ENCODE measurements at places on chromosomes 3 and 15.

DNA sequence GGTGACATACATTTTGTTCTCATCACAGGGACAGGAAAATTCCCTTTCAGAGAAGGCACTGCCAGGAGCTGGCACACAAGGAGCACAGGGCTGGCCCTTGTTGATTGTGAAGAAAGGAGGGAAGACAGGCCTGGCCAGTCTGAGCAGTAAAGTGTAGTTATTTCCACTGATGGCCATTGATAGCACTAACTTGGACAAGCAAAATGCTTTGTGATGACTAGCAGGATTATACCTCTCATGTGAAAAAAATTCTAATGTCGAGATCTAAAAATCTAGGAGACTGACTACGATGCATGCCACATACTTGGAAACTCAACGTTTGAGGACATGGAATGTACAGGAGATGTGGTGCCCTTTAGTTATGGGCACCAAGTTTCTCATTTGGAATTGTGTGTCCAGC is 54.3 kb upstream of the ST8SIA2 start:
- DNase-seq: no peak

DNA sequence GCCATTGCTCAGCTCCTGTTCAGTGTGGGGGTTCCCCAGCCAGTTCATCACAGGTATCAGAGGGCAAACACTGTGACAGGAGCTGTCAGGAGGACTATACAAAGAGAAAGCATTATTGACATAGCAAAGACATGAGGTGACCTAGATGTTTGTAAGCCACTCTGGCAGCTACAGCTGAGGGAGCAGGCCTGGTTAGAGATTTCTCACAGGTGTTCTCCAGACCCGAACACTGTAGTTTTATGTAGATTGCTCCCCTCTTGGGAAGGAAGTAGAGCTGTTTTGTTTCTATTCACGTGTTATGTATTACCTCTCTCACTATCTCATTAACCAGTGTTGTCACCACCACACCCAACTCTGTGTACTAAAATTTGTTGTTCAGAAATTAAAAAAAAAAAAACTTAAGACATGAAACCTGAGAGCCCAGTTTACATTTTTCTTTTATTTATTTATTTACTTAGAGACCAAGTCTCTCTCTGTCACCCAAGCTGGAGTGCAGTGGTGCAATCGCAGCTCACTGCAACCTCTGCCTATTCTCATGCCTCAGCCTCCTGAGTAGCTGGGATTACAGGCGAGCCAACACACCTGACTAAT is 123.7 kb downstream of the RBPMS2 start:
- peak; percentile 62 for DNase-seq

DNA sequence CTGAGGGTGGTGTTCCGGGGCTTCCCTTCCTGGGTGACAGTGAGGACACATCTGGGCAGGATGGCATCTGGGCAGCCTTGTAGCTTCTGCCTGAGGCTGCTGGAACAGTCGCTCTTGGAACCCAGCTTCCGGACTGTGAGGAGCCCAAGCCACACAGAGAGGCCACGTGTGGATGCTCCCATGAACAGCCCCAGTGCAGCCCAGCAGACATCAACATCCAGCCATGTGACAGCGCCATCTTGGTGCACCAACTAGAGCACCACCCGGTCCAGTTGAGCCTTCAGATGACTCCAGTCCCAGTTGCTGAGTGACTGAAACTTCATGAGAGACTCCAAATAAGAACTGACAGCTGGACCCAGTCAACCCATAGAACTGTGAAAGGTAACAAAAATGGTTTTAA is 15.5 kb upstream of the CTSH start:
- DNase-seq: no peak

- no peak for DNase-seq
Measured at GRCh38 chr3:132630612-132631011, 29.0 kb downstream of the ACAD11 start.

GRCh38 chr3:57230006-57230405 is 2.5 kb downstream of the APPL1 start:
- no peak for DNase-seq

GRCh38 chr15:58369261-58369701 is 62.5 kb upstream of the LIPC start:
- peak; percentile 55 for DNase-seq

- no peak for DNase-seq
Measured at GRCh38 chr3:61600195-61600594, 38.8 kb downstream of the PTPRG start.

DNA sequence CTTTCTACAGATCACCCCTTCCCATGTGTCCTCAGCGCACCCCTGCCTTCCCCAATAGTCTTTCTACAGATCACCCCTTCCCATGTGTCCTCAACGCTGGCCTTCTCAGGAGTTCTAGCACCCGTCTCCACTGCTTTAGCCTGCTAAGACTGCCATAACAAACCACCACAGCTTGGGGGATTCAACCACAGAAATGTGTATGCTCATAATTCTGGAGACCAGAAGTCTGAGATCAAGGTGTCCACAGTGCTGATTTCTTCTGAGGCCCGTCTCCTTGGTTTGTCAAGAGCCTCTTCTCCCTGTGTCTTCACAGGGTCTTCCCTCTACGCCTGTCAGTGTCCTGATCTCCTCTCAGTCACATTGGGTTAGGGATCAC is 68.1 kb upstream of the CGNL1 start:
- no peak for DNase-seq

DNA sequence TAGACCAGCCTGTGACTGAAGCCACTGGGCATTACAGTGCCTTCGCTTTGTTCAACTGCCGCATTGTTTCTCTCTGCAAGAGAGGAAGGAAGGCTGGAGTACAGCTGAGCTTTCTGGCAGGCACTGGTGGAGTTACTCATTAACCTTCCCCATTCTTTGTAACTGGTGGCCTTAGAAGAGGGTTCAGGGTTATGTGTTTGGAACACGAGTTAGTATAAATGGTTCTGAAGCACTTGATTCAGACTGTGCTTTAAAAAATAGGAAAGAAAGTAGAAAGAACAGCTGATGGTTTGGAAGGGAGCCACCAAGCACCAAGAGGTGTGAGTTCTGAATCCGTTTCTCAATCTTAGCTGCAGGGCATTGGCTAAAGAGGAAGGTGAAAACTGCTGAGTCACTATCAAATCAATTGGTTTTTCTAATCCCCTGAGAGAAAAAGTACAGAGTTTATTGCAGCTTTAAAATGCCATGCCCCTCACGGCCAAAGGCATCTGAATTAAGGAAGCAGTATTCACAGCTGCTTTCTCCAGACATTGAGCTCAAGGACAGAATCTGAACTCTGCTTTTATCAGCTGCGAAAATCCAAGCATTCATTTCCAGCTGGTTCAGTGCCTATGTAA is 3.6 kb downstream of the HGD start:
- DNase-seq: no peak

GRCh38 chr15:38398134-38398533 is 55.8 kb upstream of the FAM98B start:
- no peak for DNase-seq

DNA sequence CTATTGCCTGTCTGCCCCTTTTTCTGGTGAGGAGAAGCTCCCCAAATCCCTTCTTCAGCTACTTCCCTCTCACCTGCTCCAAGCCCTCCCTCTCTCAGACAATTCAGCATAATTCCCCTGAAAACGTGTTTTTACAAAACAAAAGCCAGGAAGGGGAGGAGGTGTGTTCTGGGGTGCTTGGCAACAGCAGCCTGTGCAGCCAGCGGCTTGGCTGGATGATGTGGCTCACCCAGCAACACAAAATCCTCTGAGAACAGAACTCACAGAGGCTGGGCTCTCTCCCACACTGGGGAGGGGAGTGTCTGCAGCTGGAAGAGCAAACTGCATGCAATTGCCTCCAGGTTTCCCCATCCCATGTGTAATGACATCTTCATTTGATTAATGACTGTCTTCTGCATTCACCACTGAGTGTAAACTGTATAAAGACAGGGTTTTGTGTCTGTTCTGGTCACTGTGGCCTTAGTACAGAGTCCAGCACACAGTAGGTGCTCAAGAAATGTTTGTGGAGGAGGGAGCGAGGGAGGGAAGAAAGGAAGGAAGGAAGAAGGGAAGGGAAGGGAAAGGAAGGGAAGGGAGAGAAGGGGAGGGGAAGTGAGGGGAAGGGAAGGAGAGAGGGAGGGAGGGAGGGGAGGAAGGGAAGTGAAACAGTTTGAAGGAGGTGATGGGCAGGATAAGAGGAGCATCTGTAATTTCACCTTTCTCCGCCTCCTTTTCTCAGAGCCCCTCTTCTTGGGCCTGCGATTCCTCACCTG is 70.1 kb upstream of the GLCE start:
- no peak for DNase-seq

- no peak for DNase-seq
Measured at GRCh38 chr3:18772699-18773305, 347.7 kb upstream of the SATB1 start.

DNA sequence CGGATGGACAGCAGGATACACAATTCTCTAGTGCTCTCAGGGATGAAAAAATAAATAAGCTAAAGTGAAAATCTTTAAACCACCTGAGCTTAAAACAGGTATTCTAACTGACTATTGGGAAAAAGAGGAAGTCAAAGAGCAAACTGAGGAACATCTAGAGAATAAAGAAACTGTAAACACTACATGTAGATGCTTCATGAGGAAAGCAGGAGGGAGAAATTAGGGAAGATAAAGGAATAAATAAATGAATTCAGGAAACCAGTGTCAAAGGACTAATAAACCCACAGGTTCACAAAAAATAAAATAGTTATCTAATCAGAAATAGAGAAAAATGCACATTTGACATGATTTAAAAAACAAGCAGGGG is 525 bp upstream of the MCCC1 start:
- DNase-seq: no peak

DNA sequence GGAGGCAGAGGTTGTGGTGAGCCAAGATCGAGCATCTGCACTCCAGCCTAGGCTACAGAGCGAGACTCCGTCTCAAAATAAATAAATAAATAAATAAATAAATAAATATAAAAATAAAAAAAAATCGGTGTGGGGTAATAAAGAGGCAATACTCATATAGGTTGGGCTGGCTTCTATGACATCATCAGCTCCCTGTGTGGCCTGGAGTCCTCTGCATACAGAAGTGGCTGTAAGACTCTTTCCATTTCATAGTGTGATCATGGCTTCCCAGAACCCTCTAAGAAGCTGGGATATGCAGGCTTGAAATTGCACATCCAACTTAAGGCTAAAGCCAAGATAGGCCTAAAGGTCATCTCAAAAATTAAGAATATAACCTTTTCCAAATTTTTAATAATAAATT is 101.6 kb downstream of the ZIC4 start:
- DNase-seq: no peak

DNA sequence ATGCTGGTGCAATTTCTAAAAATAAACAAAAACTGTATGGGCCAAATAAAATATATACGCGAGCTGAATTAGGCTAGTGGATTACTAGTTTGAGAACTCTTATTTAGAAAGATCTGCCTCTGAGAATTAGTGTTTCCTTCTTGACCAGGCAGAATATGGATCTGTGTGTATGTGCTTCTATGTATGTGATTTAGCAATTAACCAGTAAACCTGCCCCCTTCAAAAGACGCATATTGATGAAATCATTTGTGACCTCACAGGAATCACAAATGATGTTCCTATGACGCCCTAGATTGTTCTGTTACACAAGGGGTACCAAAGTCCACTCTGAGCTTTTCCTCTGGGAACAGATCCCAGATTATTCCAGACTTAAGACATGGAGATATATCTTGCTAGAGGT is at the start of gene TUSC7:
TUSC7 (plus strand) TSS at position 301 of the 400 bp plus-strand sequence.
- no peak for DNase-seq

- no peak for DNase-seq
Measured at GRCh38 chr3:57791245-57791644, 35.1 kb downstream of the SLMAP start.

DNA sequence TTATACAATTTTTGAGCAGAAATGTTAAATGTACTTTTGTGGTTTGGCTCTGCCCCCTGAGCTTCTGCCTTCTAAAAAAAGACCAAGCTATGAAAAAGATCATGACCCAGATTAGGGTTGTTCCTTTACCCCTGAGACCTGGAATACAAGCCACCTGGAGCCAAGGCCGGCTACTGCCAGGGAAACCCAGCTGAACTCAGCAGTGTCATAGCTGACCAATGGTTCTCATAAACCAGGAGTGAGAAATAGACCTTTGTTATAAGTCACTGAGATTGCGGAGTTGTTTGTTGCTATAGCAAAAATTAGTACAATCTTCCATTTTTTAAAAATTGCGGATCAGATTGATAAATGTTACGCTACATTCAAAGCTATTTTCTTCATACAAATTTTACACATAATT is 1261.7 kb downstream of the ROBO1 start:
- DNase-seq: no peak

DNA sequence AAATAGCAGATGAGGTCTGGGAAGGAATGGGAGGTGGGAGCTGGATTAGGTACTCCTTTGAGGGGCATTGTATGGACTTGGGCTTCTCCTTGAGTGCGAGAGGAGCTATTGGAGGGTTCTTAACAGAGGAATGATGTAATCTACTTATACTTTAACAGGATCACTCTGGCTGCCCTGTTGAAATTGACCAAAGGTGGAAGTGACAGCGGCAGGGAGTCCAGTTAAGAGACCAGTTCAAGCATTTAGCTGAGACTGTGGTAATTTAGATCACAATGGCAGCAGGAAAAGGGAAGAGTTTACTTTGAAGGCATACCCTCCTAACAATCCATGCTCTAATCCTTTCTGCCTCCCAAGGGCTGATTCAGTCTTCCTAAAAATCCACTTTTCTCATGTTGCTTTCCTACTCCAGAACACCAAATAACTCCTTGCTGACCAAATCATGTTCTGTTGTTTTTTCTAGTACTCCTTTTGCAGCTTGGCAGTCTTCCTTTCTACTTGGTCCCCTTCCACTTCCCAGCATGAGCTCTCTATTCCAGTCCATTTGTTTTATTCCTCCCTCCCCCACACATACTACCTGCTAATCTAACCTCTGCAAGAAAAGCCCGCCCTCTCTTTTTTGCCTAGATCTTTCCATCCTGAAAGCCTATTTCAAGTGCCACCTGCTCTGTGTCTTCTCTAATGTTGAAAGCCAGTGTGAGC is 139.4 kb downstream of the NECTIN3 start:
- no peak for DNase-seq

DNA sequence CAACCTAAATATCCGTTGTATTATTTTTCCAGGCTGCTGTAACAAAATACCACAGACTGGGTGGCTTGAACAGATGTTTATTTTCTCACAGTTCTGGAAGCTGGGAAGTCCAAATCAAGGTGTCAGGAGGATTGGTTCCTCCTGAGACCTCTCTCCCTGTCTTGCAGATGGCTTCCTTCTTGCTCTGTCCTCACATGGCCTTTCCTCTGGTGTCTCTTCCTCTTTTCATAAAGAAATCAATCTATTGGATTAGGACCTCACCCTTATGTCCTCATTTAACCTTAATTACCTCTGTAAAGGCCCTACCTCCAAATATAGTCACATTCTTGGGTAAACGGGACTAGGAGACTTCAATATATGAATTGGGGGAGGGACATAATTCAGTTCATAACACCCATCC is 89.2 kb upstream of the PLCL2 start:
- no peak for DNase-seq

GRCh38 chr3:150372320-150372719 is 35.8 kb upstream of the TSC22D2 start:
- no peak for DNase-seq

All from CD4-positive, alpha-beta T cell treated with Interleukin-12 subunit alpha and Interleukin-12 subunit beta, for 1 hour (primary cell).